NCI-H1436 treated with DMSO at 0.1 percent for 48 hours (cell line): ENCODE measurements at places on chromosomes 7 and 10.

DNA sequence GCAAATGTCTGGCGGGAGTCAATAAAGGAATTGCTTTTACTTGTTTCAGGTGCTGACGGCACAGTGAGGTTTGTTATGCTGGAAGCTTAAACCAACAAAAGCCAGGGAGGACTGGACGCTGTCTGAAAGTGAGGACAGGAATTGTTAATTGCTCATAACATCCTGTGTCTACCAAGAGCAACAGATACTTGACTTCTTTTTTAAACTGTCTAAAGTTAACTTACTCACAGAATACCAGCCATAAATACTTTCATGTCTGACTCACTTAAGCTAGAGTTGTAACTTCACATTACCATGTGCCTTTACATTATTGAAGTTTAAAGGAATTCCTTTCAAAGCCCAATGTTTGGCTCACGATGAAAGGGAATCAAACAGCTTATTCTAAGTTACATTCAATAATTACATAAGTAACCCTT is 252.7 kb upstream of the SHH start:
- DNase-seq = no peak

GRCh38 chr7:122291189-122291588 is 13.4 kb downstream of the FEZF1 start:
- no peak for DNase-seq

DNA sequence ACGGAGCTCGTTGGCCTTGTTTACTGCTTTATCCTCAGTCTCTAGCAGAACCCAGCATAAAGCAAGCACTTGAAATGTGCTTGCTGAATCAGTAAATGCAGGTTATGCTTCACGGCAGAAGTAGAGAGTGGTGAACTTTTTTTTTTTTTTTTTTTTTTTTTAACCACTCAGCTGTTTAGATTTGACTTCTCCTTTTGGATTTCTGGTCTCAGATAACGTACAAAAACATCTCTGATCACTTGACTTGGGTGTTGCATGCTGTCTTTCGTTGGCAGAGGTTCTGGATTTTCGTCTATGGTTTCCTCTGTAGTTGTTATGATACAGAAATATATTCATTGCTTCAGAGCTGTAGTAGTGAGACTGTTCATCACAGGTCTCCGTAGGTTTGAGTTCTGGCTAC is 242.5 kb upstream of the HABP2 start:
- DNase-seq = no peak

- no peak for DNase-seq
These were observed 16.0 kb upstream of the VWA2 start for GRCh38 chr10:114223066-114223465.

DNA sequence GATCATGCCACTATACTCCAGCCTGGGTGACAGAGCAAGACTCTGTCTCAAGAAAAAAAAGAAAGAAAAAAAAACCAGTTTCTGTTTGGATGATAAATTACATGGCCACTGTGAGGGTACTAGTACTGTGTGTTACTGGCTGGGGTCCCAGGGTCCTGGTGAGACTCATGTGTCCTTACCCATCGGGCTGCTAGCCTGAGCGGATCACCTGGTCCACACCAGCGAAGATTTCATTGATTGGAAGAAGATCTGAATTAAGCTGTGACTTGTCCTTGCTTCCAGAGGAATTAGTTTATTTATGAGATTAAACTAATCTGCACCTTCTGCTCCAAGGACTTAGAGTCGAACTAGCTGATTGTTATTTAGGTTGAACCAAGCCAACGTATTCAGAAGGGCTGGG is 40.0 kb upstream of the BAMBI start:
- DNase-seq = no peak

DNA sequence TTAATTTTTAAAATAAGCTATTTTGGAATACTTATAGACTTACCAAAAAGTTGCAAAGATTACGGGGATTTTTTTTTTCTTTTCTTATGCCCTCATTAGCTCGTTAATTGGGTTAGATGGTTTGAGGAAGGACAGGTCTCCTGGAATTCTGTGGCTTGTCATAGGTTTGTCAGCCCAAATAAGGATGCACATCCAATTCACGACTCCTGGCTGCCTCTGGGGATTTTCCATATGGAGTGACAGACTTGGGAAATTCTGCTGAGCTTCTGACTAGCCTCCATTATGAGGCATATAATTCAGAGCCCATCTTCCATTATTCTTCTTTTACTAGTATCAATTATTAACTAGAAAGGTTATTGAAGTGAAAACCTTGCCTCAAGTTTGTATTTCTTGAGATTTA is 102.1 kb downstream of the AUTS2 start:
- no peak for DNase-seq

- no peak for DNase-seq
These were observed 17.2 kb upstream of the SLC18A3 start for GRCh38 chr10:49592726-49593563.

GRCh38 chr10:45278860-45279498 is 36.4 kb downstream of the OR13A1 start:
- no peak for DNase-seq

GRCh38 chr10:82331716-82332115 is 456.7 kb downstream of the NRG3 start:
- DNase-seq = no peak

DNA sequence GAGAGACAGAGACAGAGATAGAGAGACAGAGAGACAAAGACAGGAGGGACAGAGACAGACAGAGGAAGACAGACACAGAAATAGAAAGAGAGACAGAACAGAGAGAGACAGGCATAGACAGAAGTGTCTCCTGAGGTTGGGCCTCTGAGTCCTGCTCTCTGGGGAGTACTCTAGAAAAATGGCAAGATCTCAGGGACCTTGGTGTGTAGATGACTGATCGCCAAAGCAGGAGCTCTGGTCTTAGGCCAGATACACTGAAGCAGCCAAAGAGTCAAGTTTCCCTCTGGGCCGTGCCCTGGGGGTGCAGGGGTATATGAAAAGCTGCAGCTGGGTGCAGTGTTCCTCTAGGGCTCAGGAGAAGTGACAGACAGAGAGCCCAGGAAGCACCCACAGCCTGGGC is 176.6 kb upstream of the TNS3 start:
- DNase-seq = no peak

GRCh38 chr10:120429395-120429794 is 27.6 kb upstream of the PLPP4 start:
- DNase-seq = no peak

DNA sequence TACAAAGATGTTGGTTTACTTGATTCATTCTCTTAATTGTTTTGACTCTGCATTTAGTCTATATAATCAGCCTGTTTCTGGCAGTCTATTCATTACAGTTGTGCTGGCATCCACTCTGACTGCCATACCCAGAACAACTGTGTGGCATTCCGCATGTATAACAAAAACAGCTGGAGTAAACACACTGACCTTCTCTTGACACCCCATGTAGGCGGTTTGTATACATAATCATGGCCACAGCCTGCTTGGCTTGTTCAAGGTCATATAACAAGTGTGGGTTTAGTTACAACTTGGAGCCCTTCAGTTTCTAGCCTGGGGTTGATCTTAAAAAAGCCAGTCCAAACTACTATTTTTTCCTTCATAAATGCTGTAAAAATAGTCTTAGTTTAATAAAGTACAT is 70.9 kb downstream of the MBL2 start:
- no peak for DNase-seq

DNA sequence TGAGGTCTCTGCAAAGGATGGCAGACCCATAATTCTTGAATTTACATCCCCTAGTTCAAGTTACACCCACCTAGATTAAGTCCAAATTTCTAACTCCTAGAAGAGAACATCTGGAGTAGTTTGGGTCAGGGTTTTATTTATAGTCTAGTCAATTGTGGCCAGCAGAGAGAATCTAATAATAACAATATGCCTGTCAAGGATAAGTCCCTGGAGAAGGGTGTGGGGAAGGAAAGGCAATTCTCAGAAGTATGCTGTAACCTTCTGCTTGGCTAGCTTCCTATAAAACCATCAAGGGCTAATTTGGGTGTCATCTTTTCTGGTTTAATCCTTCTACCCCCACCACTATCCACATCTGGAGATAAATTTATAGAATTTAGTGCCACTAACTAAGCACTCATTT is 52.8 kb upstream of the SEMA3E start:
- DNase-seq = no peak

DNA sequence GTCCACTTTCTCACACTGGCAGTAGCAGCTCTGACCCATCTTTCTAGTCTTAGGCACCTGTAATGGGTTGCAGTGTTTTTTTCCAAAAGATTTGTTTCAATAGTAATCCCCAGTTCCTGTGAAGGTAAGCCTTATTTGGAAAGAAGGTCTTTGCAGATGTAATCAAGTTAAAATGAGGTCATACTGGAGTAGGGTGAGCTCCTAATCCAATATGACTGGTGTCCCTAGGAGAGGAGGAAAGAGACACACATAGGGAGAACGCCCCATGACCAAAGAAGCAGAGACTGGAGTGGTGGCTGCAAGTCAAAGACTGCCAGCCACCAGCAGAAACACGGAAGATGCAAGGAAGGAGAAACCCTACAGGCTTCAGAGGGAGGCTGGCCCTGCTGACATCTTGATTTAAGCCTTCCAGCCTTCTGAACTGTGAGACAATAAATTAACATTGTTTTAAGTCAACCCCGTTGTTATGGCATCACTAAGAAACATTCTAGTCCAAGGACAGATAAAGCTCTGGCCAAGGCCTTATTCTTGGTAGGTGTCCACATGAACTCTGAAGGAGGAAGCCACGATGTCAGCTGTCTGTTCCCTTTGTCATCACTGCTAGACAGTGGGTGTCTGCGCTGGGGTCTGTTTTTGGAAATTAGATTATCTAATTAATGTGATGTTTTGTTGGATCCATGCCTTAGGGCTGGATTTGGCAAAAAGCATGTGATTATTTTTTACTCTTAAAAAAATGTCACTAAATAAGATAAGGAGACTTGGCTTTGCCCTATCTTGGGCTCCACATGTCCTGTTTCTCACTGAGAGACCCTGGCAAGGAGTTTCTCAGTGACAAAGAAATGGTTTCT is 214.9 kb downstream of the KCNMA1 start:
- no peak for DNase-seq

DNA sequence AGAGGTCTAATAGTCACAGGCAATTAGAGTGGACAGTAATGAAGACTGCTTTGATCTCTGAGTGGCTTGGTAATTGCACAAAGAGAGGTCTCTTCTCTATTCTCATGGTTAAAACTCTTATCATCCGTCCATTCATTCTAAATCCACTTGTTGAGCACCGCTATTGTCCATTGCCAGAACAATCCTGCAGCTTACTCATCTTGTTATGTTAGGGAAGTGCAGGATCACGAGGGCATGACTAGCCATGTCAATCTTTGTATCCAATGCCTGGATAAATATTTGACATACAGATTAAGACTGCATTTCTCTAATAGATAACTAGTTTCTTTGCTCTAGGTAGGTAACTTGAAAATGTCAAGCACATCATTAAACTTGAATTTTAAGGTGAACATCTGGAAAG is 14.9 kb downstream of the SFTPD start:
- DNase-seq = no peak

GRCh38 chr10:71667387-71667752 is 52.2 kb downstream of the C10orf105 start:
- DNase-seq = no peak

- DNase-seq = no peak
These were observed 323.1 kb downstream of the TNS3 start for GRCh38 chr7:47258798-47259197.

- DNase-seq = no peak
These were observed 51.3 kb upstream of the PRKAR1B start for GRCh38 chr7:778271-778967.

GRCh38 chr10:9670911-9671310 is 1346.8 kb upstream of the CELF2 start:
- no peak for DNase-seq

- no peak for DNase-seq
These were observed 108.9 kb downstream of the SAMD9 start for GRCh38 chr7:93008833-93009232.

- DNase-seq = no peak
These were observed 112.5 kb downstream of the PDE1C start for GRCh38 chr7:31957756-31958155.

DNA sequence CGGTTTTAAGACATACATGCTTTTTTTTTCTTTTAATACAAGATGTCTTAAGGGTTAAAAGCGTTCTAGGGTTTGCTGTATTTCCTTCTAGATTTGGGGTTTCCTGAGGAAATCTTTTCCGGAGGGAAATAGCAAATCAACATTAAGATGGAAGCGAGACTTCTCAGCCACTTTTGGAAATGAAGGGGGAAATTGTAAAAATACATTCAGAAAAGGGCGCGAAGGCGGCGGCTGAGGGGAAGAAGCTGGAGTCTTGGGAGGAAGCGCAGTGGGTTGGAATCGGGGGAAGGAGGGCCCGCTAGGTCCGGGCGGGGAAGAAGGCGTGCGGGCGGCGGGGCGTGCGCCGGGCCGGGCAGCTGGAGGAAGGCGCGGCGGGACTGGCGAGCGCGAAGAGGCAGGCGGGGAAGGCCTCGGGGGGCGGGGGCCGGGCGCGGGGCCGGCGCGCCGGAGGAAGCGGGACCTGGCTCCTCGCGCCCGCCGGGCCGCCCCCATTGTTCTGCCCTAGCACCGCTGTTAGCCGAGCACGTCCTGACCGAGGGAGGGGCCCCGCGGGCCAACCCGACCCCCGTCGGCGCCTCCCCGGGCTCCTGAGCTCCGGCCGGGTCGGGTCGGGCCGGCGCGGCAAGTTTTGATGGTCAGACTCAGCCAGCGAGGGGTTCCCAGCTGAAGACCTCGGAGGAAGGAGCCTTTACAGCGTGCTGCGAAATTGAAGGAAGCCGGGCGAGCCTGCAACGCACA is 1.5 kb upstream of the SKIDA1 start:
- DNase-seq = no peak

DNA sequence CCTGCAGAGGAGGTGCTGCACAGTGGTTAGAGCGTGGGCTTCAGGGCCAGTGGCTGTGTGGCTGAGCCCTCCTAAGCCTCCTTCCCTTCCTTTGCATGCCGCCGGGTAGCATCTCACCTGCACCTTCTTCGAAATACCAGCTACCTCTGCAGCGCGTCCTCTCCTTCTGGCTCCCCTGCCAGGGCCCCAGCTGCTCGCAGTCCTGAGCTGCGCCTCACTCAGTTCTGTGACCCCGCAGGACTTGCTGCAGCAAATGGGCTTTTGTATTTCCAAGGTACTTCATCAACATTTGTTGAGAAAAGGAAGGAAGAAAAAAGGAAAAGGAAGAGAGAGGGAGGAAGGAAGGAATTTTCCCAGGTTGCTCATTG is 146.7 kb upstream of the PRR15 start:
- no peak for DNase-seq

DNA sequence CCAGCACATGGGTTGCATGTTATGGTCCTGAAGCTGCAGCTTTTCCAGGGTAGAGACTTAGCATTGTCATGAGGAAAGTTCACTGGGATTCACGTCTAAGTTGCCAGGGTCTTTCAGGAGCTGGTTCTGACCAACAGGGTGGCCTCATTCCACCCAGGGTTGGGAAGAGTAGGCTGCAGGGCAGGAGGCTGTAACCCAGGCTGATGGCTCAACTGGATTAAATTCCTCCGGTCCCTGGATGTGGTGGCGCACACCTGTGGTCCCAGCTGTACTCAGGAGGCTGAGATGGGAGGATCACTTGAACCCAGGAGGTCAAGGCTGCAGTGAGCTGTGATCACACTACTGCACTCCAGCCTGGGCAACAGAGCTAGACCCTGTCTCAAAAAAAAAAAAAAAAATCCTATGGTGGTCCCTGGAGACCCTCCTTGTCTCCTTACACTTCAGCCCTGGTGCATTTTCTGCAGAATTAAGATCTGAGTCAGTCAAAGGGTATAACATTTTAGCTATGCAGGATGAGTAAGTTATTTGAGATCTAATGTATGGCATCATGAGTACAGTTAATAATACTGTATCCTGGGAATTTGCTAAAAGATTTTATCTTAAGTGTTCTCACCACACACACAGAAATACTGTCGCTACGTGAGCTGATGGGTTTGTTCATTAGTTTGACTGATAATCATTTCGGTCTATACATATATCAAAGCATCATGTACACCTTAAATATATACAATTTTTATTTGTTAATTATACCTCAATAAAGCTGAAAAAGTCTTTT is 44.0 kb downstream of the ASB13 start:
- DNase-seq = no peak
